ENCODE measurements at places on chromosomes 4 and X.

GRCh38 chrX:46865281-46865680 is 28.4 kb downstream of the RP2 start:
- no peak for DNase-seq

GRCh38 chrX:71067712-71068043 is 456 bp downstream of the SNX12 start:
- DNase-seq = no peak

GRCh38 chr4:98261405-98262291 is 464 bp downstream of the RAP1GDS1 start:
- peak; percentile 47 for DNase-seq

DNA sequence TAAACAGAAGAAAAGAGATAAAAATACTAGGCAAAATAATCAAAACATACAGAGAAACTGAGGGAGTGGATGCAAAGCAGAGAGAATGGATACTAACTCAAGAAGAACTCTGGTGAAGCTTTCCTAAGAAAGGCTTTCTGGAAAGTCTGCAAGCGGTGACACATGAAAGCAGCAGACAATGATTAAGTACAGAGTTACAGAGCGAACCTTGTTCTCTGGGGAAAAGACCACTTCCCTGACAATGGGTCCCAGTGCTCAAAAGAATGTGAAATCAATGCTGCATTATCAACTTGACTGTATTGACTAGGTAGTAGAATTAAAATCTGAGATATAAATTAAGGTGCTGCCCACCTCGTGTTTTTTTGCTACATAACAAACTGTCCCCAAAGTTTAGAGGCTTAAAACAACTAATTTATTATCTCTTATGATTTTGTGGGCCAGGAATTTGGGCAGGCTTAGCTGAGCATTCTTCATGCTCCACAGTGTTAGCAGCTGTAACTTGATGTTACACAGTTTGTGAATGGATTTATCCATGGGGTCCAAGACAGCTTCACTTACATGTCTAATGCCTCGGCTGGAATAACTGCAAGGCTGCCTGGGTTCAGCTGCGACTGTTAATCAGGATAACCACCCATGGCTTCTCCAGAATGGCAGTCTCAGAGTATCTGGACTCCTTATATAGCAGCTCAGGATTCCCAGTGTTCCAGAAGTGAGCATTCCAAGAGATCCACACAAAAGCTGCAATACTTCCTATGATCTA is 106.9 kb upstream of the INPP4B start:
- DNase-seq = no peak

DNA sequence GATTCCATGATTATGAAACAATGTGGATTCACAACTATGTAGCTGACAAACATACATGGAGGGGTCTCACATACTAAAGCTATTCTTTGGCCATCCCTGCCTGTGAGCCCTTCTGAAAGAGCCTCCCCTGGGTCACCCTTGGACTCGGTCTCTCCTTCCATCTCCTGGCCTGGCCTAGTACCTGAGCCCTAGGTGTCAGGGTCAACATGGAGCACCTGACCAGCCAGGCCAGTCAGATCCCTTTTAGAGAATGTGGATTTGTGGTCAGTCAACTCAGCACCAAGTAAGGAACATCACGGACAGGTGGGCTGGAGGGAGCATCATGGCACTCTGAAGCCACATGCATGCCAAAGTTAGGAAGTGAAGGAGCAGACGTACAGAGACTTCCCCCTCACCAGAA is 16.3 kb downstream of the ATP8A1 start:
- DNase-seq = no peak

DNA sequence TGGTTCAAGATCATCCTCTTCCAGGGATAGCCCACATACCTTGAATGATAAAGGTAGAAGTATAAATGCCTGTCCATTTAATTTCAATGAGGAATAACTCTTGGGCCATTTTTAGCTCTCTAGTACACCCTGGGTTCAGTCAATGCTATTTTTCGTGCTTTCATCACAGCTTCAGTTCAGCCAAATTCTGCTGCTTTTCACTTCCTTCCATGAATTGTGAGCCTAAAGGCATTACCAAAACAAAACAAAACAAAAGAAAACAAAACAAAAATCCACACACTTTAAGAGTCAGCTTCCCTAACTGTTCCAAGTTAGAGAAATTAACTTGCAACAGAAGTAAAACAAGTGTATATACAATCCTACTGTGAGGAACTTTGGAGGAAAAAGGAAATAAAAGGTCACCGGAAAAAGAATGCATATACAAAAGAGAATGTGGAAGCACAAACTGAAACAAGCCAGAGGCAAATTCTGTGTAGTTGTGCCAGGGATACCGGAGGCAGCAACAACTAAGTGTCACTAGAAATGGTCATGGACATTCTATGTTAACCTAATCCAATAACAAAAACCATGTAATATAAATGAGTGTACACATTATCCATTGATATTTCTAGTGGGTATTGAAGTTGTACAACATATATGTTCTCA is 423.1 kb downstream of the KCTD8 start:
- no peak for DNase-seq

DNA sequence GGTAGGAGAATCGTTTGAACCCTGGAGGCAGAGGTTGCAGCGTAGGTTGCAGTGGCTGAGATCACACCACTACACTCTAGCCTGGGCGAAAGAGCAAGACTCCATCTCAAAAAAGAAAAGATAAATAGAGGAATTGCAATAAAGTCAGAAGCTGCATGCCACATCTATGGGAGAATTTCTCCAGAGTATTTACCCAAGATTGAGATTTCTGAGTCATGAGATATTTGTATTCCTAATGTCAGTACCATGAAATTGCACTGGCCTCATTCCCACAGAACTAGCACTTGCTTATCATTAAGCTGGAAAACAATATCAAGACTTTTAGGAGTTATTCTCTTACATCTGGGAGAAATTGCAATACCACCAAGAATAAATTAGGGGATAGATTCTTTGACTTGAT is 37.4 kb downstream of the ASIC5 start:
- DNase-seq = no peak

DNA sequence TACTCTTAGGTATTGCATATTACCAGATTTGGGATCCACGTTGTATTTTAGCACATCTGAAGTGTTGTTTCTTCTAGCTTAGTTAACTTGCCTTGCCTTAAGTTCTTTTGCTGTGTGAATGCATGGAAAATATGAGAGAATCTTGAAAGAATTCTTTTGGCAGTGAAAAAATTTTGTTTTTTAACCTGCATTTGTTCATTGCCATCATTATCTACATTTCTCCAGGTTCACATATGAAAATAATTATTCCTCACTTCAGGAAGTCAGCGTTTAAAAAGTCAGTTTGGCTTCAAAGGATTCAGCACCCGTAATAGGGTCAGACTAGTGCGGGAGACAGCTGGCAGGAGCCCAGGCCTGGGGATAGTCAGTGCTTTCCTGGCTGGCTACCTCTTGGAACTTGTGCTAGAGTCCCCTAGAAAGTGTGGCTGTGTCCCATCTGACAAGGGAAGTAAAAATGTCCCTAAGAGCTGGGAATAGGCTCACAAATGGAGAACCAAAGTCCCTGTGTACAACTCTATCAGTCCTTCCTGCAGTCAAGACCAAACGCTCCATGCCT is 251.9 kb upstream of the KLF3 start:
- no peak for DNase-seq

DNA sequence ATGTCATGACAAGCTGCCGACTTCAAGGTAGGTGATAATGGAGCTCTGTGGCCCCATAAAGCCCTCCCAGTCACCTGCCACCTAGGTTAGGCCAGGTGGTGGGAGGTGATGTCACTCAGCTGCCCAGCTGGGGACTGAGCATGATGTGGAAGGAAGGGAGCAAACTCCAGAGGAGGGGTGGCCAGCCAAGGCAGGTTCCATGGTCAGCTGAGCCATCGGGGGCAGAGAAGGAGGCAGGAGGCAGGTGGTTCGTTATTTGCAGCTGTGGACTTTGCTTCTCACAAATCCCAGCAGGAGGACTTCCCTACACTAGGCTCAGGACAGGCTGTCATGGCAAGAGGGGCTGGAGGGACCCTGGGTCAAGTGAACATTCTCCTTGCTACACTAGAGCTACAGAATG is 2.1 kb downstream of the CCDC120 start:
- no peak for DNase-seq

- no peak for DNase-seq
Measured at GRCh38 chr4:150648123-150648522, 66.2 kb downstream of the MAB21L2 start.

GRCh38 chr4:105196523-105197145 is 50.0 kb downstream of the TET2 start:
- no peak for DNase-seq

GRCh38 chrX:53704854-53705253 is 18.3 kb upstream of the HUWE1 start:
- DNase-seq = no peak

GRCh38 chr4:65924843-65925242 is 254.6 kb upstream of the EPHA5 start:
- no peak for DNase-seq

GRCh38 chr4:45346816-45347435 is 620.6 kb upstream of the GNPDA2 start:
- DNase-seq = no peak

GRCh38 chr4:140711910-140712309 is 44.3 kb downstream of the TBC1D9 start:
- no peak for DNase-seq

DNA sequence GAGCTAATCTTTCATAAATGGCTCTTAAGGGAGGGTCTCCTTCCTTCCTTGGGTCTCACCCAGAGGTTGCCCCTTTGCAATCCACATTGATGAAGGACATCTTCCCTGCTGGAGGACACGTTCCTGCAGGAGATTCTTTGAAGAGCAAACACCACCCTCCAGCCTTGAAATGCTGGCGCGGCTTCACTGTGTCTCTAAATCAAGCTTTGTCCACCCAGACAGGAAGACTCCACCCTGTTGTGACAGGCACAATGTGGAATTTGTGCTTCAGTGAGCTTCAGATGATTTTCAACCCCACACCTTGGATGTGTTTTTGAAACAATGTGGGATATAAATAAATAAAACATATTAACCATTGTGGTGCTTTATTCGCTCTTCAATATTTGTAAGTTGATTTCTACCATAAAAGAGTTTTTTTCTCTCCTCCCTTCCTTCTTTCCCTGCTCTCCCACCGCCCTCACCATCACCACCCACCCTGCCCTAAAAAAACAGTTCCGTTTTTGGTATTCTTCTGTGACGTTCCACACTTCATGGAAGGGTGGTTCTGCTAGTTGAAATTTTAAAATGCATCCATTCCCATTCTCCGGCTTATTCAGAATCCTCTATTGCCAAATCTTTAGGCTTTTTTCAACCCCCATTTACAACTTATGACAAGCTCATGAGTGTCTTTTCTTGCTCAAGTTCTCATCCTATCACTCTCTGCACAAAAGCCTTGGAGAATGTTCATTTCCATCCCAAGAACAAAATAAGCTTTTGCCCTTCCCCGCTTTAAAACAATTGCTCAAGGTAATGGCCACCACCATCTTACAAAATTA is 264.3 kb downstream of the RAPGEF2 start:
- no peak for DNase-seq

GRCh38 chrX:15160558-15161095 is 109.3 kb downstream of the ASB9 start:
- no peak for DNase-seq

DNA sequence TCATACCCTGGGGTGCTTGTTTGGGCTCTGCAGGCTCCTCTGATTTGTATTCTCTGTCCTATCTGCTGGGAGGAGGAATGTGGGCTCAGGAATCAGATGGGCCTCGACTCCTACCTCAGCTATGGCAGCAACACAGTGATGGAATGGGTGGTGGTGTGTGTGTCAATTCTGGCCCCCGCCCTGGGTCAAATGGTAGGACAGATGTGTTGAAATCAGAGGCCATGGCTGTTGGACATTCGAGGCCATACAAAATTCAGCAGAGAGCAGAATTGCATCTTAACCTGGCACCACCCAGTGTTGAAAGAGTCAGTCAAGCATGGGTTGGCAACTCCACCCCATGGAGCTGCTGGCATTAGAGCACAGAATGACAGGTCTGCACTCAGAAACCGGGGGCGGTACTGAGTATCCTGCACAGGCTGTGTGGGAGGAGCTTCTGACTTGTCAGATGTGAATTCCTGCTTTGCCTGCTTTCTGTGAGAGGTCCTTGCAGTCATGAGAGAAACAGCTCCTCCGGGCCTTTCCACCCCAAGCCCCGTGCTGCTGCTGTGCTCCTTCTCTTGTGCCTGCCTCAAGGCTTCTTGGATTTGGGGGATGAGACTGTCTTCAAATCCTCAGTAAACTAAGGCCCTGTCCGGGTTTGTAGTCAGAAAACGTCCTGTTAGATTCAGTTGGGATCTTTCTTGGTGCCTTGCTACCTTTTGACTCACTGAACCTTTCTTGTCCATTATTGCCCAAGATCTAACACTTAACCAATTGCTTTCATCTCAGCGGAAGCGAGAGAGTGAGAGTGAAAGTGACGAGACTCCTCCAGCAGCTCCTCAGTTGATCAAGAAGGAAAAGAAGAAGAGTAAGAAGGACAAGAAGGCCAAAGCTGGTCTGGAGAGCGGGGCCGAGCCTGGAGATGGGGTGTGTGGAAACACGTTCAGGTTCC is 13.0 kb downstream of the DKC1 start:
- DNase-seq = no peak

DNA sequence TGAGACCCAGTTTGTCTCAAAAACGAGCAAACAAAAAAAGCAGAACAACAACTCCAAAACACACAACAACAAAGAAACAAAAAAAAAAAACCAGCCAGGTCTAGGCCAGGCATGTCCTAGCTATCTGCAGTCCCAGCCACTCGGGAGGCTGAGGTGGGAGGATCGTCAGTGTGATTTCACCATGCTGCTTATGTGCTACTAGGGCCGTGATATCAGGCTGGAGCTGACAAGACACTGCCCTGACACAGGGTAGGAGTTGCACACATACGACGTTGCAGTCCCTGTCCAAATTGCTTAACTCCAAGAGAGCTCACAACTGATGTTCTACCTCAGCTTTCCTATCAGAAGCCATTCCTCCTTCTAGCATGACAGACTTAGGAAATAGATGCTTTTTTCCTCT is 204.9 kb downstream of the AASDH start:
- DNase-seq = no peak

DNA sequence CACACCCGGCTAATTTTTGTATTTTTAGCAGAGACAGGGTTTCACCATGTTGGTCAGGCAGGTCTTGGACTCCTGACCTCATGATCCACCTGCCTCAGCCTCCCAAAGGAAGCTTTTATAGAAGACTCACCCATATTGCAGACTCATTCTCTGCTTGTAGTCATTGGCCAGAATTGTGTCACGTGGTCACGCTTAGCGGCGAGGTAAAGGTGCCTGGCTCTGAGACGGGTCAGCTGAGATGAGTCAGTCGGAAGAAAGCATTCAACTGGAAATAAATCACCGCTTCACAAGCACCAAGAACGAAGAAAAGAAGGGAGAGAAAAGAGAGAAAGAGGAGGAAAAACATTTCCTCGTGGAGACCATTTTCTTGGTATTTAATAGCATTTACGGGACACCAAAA is 218.8 kb upstream of the NOCT start:
- DNase-seq = no peak

- DNase-seq = peak; percentile 29
Measured at GRCh38 chr4:41611881-41612871, 74.2 kb downstream of the LIMCH1 start.

- DNase-seq = peak; percentile 11
Measured at GRCh38 chrX:87236830-87237440, 280.7 kb upstream of the KLHL4 start.
